Pulmonary artery endothelial cell (primary cell): ENCODE measurements at places on chromosomes 2 and 18. TPM values are rescaled to one million over a fixed set of nuclear protein-coding genes. Genes with fewer than 3 reads are reported as not detected.

GRCh38 chr2:219907011-219907365 lies 279.6 kb downstream of the SLC4A3 start:
- DNase-seq: no peak

DNA sequence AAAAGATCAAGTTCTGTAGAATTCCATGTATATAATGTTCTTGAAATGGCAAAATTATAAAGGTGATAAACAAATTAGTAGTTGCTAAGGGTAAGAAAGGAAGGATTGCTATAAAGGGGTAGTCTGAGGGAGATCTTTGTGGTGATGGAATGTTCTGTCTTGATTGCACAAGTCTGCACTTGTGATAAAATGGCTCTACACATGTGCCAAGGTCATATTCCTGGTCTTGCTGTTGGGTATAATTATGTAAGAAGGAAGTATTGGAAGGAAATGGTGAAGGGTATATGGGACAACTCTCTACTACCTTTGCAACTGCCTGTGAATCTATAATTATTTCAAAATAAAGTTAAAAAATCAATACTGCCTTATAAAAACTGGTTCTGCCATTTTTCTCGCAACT lies 15.3 kb downstream of the SGPP2 start:
- DNase-seq: no peak

GRCh38 chr2:66661253-66662173 lies 226.6 kb downstream of the MEIS1 start:
- no peak for DNase-seq

NAPG gene
- total RNA-seq: 37.4 and 42.9 TPM in 2 replicates

- no peak for DNase-seq
Measured at GRCh38 chr2:105894327-105894944, 149.7 kb downstream of the NCK2 start.

GRCh38 chr2:39241588-39241987 lies 2.2 kb downstream of the CDKL4 start:
- DNase-seq: no peak

GRCh38 chr2:64405581-64406406 lies 48.2 kb upstream of the LGALSL start:
- no peak for DNase-seq

- no peak for DNase-seq
Measured at GRCh38 chr2:217859926-217860325, 142.9 kb downstream of the TNS1 start.

CIB4 gene
- not detected in 2 replicates for total RNA-seq

DNA sequence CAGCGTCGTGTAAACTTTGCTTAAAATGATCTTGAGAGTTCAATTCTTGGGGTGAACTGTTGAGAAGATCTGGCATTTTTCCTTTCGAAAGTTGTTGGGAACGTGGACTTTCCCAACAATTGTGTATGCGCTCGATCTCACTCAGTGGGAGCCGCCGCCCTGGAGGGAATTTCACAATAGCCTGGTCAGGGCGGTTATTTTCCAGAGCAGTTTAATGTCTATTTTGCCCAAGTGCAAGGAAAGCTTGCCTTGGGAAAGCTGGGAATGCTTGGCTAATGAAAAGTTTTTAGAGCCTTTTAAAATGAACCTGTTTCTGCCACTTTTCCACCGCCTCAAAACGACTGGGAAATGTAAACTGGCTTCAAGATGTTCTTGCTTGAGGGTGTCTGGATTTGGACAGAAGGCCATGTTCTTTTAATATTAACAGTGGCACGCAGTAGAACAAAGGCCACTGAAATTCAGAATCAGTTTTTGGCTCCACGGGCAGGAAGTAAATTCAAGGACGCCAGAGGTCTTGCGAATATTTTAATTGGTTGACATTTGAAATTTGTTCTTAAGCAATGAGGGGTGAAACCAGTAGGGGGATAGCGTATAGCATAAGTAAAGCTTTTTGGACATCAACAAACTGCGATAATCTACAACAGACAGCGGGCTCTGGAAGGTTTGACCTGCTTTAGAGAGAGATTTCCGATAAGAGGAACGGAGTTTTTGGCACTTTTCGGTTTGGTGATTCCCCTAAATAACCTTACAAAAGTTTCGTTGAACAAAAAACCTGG lies 1.2 kb downstream of the CFLAR start:
- peak; percentile 86 for DNase-seq

DNA sequence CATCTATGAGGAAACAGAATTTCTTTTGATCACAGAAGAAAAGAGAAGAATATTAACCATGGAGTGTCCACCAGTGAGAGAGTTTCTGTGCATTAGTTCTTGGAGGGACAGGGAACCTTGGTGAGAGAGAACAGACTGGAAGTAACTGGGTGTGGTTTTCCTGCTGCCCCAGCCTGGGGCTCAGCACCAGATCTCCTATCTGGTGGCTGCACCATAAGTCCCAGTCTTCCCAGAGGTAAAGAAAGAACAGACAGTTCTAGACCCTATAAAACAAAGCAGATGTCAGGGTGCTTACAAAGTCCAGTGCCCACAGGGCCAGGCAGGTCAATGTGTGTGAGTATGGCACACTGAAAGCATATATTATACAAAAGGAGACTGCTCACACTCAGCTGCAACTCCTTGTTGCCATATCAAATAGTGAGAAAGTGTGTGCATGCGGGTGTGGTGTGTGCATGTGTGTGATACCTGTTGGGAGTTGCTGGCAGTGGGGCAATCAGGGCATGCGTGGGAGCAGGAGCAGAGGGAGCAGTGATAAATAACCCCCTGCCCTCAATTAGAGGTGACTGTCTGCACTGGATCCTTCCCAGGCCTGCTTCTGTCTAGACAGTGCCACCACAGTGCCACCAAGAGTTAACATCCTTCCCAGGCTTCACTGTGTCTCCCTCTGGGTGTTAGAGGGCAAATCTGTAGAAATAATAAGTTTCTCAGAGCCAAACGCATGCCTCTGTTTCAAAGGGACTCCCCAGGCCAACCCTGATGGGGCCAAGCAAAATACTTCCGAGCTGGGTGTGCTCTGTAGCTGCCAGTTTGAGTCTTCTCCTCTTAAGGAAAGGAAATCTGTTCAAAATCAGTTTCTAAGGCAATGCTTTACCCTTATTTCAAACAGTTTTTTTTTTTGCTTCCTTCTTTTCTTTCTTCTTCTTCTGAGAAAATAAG lies 45.7 kb downstream of the RDH14 start:
- DNase-seq: no peak

EGR4 gene
- not detected in 2 replicates for total RNA-seq

DNA sequence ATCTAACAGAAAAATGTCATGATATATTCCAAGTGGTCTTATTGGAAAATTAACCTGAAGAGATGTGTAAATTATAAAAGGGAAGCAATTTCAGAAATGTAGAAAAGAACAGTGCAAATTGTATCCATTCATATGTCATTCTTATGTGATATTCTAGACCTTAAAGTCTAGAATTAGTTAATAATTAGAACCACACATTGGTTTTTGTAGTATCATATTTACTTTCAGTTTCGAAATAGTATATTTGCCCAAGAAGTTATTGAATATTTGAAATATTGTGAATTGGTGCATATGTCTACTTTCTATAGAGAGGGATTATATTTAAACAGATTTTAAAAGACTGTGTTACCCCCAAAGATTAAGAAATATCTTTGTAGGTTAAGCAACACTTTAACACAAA lies 1348.6 kb upstream of the ACVR2A start:
- DNase-seq: no peak

GRCh38 chr2:237623428-237624403 lies 3.7 kb upstream of the LRRFIP1 start:
- no peak for DNase-seq

NOL4 gene
- total RNA-seq: not detected in 2 replicates

DNA sequence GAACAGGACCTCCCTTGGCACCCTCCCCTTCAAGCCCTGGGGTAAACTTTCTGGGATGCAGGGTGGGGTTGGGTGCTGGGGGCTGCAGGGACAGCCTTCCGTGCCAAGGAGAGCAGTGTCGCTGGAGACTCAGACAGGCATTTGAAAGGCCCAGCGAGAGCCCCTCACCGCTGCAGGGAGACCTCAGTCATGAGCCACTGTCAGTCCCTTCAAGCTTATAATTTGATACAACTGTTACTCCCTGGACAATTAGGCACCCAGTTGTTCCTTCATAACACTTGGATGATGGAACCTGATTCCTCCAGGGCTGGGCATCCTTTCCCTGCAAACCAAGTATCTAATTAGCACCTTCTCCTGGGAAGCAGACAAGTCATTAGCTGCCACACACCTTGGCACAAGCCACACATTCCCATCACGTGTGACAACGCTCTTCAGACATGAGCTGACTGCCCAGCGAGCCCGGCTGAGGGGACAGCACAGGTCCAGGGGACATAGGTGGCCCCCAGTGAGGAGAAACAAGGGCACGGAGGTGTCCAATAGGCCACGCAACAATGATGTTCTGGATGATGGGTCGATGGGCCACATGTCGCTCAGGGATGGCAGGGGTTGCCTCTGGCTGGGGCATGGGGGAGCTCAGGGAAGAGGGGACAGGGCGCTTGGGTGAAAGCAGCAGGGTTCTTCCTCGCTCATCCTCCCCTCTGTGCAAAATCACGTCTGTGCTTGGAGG lies 59.6 kb downstream of the KCNF1 start:
- no peak for DNase-seq

- DNase-seq: peak; percentile 39
Measured at GRCh38 chr2:67945940-67946339, 116.9 kb downstream of the C1D start.

DNA sequence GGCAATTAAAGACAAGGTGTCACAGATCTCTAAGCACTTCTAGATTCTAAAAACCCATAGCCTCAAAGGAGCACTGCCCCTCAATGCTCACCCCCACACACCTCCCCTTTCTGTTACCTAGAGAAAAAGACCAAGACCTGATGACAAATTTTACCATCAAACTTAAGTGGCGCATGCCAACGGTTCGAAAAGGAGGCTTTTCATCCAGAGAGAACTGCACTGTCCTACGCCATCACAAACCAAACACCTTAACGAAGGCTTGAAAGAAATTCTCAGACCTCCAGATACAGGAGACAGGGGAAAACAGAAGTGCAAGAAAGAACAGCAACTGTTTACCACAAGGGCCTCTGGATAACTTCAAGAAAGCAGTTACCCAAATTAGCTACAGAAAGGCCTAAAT lies 2.0 kb upstream of the ZC3H6 start:
- no peak for DNase-seq

SLC39A6 gene
- 20.5 and 21.8 TPM in 2 replicates for total RNA-seq

MATN3 gene
- 0.95 and 1.1 TPM in 2 replicates for total RNA-seq

RSAD2 gene
- 0.63 and 0.66 TPM in 2 replicates for total RNA-seq

GRCh38 chr18:48228301-48228715 lies 180.9 kb downstream of the ZBTB7C start:
- DNase-seq: no peak

GRCh38 chr2:235740821-235741220 lies 247.0 kb downstream of the AGAP1 start:
- DNase-seq: no peak

GRCh38 chr2:196980001-196980400 lies 53.5 kb upstream of the PGAP1 start:
- DNase-seq: no peak

NMUR1 gene
- total RNA-seq: not detected in 2 replicates

DNA sequence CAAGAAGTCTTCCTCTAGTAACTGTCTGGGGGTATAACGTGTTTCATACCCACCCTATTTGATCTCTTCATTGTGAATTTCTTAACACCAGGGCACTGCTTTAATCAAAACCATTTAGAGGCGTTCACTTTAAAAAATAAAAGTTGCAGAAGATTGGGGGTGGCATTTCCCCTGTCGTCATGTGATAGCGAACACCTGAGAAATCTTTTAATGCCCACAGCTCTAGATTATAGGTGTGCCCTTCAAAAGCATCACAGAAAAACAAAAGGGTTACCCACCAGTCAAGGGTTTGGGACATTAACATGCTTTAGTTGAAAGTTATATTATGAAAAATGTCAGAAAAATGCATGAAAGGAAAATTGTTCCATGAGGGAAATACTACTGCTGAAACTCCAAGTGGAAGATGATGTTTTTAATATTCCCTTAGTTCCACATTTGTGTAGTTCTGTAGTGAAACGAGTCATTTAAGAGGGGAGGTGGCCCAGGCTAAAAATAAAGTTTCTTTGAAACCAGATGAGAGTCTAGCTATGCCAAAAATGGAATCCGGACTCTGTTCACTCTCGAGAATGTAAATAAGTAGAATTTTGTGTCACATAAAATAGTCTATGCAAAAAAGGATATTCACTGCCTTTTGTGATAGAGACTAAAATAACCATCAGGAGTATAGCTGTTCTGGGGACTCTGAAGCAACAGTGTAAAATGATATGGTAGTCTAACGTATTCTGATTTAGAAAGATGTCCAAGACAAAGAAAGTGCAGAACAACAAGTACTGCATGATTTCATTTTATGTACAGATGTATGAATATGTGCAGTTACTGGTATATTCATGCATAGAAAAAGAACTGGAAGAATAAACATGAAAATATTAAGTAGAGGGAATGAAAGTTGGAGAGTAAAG lies 95.3 kb downstream of the TMEM247 start:
- DNase-seq: no peak

- no peak for DNase-seq
Measured at GRCh38 chr2:212299943-212300342, 238.7 kb downstream of the ERBB4 start.

M1AP gene
- total RNA-seq: not detected in 2 replicates

DNA sequence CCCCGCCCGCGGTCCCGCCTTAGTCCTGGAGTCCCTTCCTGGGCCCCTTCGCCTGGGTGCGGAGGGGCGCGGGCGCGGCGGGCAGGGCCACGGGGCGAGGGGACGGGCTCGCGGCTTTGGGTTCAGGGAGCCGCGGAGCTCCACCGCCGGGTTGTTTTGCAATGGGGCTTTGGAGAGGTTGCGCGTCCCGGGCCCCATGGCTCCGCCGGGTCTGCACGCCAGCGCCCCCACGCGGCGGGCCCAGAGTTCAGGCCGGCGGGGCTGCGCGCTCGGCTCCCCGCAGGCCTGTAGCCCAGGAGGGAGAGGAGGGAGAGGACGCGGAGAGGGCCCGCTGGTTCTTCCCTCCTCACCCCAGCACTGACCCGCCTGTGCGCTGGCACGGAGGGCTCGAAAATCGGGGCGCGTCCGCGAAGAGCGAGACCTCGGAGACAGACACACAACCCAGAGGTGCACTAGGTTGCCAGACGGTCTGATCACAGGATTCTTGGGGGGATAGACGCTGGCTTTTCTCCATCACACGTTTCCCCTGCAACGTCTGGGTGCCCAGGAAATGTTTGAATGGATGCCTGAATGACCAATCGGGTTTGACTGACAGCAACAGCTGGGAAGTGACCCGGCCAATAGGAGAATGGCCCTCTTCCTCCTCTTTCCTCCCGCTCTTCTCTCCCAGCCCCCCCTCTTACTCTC lies 4.9 kb upstream of the SIX2 start:
- DNase-seq: no peak

EVA1A gene
- 110 and 149 TPM in 2 replicates for total RNA-seq

DNA sequence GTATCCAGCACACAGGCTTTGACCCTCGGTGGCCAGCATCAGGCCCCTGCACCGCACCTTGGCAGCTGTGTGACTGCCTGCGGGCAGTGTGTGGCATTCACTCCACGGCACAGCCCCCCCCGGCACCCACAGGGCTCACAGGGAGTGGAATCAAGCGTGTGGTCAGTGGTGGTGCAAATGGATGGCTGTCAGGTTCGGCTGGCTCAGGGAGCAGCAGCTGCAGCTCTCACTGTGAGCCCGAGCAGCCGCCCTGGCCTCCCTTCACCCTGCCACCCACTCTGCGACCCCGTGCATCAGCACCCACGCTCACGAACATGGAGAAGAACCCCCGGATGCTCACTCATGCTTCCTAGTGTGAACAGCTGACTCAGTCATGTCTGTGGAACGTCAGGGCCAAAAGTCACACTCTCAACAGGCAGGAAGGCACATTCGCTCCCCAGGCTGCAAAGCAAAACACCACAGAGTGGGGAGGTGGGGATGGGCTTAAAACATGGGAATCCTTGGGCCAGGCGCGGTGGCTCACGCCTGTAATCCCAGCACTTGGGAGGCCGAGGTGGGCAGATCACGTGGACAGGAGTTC lies 41.5 kb upstream of the GPC1 start:
- DNase-seq: no peak

COL4A3 gene
- total RNA-seq: 0.04 and 0.26 TPM in 2 replicates
